ENCODE measurements at places on chromosomes 3 and 15.

DNA sequence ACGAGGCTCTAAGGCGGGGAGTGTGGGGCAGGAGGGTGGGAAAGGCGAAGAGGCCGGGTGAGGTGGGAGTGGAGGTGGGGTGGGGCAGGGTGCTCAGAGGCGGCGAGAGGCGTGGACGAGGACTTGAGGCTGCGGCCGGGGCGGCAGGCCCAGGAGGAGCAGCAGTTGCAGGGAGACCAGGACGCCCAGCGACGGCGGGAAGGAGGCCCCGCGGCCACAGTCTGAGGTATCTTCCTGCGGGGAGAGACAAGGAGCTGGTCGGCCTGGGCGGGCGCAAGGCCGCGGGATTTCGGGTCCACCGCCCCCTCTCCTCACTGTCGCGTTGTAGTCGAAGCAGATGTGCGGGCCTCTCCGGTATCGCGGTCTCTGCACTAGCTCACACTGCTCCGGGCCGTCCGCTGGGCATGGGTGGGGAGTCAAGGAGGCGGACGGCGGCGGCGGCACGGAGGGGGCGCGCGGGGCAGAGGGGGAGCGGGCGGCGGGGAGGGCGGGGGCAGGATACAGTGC is 5.3 kb upstream of the TMEM115 start:
- no peak for DNase-seq

DNA sequence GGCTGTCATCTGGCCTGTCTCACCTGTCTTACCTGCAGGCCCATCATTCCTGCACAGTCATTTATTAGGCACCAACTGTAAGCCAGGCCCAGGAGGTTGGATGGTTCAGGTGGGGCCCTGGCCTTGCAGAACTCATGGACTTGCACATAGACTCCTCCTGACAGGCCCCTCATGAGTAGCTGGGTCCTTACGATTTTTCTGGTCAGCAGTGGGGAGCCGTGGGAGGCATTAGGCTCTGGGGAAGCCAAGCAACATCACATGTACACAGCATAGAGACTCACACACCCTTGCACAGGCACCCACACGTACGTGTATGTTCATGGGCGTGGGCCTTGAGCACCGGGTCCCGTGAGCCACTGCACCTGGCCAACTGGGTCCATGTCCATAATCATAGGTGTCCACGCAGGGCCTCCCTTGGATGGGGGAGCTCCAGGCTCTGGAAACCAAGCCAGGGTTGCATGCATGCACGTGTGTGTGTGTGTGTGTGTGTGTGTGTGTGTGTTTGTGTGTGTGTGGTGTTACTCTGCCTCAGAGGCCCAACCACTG is 20.3 kb downstream of the CISH start:
- no peak for DNase-seq

GRCh38 chr15:70439880-70440279 is 323.5 kb downstream of the UACA start:
- DNase-seq: no peak

DNA sequence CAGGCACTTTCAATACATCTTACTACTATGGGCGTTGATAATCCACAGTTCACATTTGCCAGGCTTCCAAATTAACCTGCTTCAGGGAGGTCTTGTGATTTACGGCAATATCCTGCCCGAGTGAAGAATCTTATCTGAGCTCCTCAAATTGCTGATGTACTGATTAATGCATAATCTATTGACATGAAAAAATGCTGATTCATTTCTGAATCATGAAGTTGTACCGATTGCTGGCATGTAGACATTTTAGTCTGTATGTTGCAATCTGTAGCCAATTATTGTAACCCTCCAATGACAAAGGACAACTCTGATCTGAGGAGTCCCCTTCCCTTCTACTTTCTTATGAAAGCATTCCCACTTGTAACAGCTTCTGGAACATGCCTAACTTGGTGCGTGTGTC is 97.2 kb downstream of the SEC22A start:
- DNase-seq: peak; percentile 63

GRCh38 chr3:166864473-166865467 is 515.3 kb downstream of the ZBBX start:
- no peak for DNase-seq

- DNase-seq: peak; percentile 4
These were observed 420.6 kb downstream of the MECOM start for GRCh38 chr3:169242708-169243513.

DNA sequence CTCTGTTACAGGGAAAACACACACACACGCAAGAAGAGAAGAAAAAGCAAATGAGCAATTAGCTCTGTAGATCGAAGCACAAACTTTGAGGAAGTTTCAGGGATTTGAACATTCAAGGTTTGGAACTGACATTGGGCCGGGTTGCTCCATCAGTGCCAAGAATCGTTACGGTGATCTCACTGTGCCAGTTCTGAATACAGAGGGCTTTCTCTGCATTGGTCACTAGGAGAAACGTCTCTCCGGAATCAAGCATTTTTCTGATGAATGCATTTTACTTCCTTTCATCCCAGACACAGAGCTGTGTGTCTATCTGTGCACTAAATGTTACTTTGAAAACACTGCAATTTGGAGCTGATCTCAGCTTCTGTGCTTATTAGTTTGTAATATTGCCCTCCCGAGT is 11.2 kb downstream of the HRH1 start:
- no peak for DNase-seq

- DNase-seq: no peak
These were observed 53.7 kb downstream of the PDIA5 start for GRCh38 chr3:123120573-123120972.

GRCh38 chr3:177257006-177257405 is 59.7 kb upstream of the TBL1XR1 start:
- no peak for DNase-seq

DNA sequence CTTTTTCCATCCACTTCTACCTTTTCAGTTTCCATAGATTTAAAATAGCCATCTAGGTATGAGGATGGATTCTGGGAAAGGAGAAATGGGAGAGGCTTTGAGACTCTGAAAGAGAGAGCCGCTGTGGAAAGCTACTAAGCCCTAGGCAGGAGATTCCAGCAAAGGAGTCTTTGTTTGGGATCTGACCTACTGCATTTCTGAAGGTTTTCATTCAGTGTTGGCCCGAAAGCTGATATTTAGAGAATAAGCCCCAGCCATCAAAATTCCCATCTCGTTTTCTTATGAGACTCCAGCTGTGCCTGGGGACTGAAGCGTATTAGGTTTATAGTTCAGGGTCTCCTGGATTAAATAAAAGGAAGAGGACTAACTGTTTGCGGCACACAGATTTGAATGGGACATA is 19.5 kb downstream of the LIPH start:
- DNase-seq: no peak

DNA sequence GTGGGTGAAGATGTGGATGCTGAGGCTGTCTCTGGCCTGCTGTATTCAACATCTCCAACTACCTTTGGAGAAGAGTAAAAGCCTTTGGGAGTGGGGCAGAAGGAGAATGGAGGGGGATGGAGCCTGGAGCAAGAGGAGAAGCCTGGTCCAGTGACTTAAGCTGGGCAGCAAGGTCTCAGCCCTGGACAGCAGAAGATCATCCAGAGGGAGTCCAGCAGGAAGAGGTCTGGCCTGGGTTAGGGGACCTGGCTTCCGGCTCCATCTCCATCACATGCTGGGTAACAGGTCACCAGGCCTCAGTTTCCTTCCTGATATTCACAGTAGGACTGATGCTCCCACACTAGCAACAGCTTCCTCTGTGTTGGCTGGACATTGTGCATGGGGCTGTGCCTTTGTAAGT is 3.8 kb upstream of the ISL2 start:
- no peak for DNase-seq
